ENCODE measurements at places on chromosomes 4 and X.

DNA sequence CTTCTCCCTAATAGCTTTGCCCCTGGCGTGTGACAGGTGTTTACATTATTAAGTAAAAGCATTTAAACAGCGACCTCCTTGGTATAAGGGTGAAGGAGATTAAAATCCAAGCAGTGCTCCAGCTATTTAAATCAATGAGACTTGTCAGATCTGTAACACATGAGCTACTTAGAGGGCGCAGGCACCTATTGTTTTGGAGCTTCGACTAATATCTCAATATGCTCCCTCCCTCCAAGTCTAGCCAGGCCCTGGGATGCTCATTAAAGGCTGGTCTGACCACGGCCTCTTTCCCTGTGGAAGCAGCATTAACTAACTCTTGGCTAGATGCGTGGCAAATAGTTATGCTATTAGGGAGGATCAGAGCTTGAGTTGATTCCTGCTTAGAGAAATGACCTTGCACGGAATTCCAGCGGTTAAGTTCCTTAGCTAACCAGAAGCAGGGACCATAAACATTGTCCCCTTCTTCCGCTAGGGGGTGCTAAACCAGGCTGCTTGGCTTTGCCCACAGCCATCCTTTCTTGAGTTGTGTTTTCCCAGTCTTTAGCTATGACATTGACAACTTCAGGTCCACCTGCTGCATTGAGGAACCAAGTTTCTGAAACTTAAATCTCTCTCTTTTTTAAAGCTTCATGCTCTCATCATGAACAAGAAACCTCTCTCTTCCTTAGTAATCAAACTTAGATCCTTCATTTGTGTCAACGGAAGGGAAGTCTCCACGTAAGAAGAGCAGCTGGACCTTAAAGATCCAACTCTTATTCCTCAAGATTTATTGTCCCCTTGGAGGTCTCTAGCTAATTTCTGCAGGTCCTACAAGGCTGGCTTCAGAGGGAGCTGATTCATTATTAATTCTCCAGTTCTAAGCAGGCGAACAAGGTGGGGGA is 80.7 kb upstream of the IGFBP7 start:
- peak; percentile 20 for DNase-seq

DNA sequence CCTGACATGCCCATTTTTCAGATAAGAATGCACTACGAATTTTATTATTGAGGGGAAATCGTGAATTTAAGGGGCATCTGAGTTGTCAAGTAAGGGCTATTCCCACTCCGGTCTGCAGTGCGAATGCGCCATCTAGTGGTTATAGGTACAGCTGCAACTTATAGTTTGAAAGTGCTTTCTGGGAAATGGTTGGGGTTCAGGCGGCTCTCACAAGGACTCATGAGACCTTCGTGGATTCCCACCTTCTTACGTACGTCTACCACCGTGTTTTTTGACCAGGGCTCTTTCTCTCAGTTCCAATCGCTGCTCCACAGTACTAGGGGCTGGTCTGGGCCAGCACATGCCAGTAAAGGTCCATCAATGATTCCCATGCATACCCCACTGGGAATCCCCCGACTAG is 12.3 kb downstream of the MSL3 start:
- DNase-seq, result no peak

DNA sequence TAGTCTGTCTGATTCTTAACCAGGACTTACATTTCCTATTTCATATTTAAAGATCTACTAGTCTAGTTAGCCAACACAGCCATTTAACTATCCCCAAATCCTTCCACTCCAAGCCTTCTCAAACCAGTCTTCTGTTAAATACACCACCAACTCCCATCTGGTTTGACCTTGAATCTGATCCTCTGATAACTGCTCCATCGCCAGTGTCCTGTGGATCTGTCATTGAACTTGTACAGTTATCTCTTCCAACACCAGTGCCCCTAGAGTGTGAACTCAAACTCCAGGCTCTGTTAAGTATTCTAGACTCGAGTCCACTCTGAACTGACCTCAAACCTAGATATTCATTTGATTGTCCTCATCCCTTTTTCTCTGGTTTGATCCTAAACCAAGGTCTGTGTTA is 14.4 kb downstream of the WDR13 start:
- DNase-seq, result no peak

- no peak for DNase-seq
Observed at GRCh38 chr4:48804584-48805301, 24.7 kb upstream of the FRYL start.

DNA sequence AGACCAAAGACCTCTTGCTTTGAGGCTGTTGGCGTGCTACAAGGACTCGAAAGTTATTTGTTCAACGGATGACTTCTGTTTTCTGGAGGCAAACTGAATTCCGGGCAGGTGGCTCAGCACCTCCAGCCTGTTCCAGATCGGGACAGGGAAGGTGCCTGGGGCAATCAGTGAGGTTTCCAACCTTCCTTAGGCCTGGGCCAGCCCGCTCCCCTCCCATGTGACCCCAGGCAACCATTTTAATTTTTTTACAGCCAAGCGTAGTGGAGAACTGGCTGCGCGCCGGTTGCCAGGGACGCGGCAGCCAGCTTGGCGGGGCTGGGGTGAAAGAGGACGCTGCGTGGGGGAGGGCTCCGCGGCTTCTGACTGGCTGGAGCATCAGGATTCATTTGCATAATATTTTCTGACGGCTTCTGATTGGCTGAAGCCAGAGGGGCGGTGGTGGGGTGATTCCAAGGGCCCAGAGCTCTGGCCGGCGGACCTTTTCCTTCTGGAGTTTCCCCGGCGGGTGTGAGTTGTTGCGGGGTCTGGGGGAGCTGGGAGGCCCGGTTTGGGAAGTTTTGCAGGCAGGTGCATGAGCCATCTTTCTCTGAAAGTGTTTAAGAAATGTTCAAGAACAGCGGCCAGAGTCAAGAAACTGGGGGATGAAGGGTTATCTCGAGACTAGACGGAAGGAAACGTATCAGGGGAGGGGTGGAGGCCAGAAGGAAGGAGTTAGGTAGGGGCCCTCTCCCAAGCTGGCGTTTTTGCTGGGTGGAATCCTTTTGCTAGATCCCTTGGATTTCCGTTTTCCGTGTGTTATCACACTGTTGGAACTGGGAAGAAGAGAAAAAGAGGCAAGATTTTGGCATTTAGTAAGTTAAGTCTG is at the start of gene MID1IP1:
MID1IP1 (plus strand) TSS at position 479 of the 865 bp plus-strand sequence. CDS start 3,488 bp downstream, outside the sequence.
- peak; percentile 53 for DNase-seq

DNA sequence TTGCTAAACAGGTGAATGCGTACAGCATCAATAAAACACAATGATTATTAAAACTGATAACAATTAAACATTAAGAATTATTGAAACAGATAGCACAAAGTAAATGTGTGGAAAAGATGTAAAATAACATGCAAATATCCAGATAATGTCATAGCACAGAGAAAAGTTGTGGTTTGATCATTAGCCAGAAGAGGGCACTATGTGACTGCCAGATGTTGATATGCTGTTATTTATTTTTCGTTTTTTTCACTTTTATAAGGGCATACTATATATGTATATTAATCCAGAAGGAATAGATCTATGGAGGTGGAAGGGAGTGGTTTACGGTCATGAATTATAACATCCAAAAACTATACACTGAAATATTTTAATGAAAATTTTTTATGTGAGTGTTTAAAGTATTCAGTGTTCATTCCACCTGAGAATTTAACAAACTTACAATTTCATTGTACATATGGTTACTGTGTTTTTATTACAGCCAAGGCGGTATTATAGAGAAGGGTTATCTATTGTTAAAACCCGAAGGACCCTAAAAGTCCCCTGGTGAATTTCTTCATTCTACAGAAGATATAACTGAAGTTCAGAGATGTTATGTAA is 211.9 kb upstream of the UGT8 start:
- peak; percentile 4 for DNase-seq

DNA sequence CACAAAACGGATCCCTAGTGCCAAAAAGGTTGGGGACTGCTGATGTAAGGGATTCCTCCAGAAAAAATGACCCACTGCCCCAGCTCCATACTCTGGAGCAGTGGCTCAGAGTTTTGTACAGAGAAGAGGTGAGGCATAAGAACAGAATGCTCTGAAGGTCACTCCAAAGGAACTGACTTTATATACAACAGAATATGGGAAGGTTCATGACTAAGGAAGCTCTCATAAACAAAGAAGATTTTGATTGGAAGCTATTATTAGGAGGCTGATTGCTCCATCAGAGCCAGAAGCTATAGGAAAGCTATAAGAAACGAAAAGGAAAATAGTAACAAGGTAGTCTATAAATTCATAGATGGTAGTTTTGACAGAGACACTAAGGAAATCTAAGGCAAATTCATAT is 203.1 kb downstream of the SLC7A11 start:
- no peak for DNase-seq

DNA sequence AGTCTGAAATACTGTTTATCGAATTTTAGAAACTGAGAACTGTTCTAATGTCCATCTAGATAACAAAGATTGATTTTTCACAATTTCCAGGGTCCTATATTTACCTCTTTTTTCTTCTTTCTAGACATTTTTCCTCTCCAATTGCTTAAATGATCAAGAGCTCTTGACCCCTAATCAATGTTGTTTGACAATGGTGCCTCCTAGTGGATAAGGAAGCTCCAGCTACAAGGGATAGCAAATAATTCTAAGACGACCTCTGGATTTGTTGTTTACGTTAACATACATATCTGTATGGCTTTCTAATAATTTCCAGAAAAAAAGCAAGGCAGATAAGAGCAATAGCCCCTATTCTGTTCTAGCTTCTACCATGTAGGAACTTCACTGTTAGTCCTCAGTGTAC is 35.8 kb downstream of the GPR82 start:
- peak; percentile 2 for DNase-seq

GRCh38 chr4:17502756-17503155 is 9.1 kb downstream of the QDPR start:
- DNase-seq, result no peak

- DNase-seq, result no peak
Observed at GRCh38 chrX:53660004-53660403, 26.5 kb downstream of the HUWE1 start.

GRCh38 chr4:11537846-11538245 is 109.2 kb upstream of the HS3ST1 start:
- DNase-seq, result no peak

- no peak for DNase-seq
Observed at GRCh38 chrX:18210470-18210869, 10.2 kb downstream of the BEND2 start.

GRCh38 chrX:109629310-109629709 is 4.3 kb upstream of the KCNE5 start:
- no peak for DNase-seq

DNA sequence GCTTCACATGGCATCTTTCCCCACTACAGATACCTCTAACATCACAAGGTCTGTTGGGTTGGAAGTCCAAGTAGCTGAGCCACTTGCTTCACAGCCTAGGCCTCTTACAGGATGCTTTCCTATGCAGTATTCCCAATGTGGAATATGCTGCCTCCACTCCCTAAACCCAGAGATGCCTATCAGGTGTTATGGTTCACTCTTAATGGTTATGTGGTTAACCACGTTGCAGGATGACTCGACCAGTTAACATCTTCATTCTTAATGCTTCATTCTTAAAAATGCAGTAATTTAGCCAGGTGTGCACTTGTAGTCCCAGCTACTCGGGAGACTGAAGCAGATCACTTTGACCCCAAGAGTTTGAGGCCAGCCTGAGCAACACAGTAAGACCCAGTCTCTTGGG is 24.2 kb downstream of the HAUS3 start:
- DNase-seq, result no peak

DNA sequence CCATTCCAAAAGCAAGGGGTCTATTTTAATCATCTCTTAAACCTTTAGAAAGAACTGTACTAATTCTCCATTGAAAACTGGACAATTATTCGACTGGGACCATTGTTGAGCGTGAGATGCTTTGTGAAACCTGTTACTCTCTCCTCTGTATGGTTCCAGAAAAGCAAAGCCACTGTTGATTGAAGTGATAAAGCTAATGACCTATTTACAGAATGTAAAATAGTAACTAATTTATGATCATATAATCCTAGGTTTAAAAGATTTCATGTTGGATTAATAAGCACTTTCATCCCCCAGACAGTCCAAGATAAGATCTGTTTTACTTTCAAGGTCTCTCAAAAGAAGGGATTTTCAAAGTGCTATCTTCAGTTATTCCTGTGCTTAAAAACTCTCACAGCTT is 614.5 kb downstream of the TMA16 start:
- no peak for DNase-seq

GRCh38 chrX:33336783-33337182 is 125.4 kb upstream of the DMD start:
- no peak for DNase-seq

GRCh38 chrX:125757794-125758564 is 408.1 kb downstream of the DCAF12L2 start:
- no peak for DNase-seq

GRCh38 chr4:24065974-24066373 is 176.1 kb upstream of the PPARGC1A start:
- no peak for DNase-seq

GRCh38 chrX:10146346-10146745 is 10.4 kb upstream of the CLCN4 start:
- DNase-seq, result no peak

GRCh38 chrX:42691196-42691595 is 86.8 kb downstream of the PPP1R2C start:
- DNase-seq, result no peak

DNA sequence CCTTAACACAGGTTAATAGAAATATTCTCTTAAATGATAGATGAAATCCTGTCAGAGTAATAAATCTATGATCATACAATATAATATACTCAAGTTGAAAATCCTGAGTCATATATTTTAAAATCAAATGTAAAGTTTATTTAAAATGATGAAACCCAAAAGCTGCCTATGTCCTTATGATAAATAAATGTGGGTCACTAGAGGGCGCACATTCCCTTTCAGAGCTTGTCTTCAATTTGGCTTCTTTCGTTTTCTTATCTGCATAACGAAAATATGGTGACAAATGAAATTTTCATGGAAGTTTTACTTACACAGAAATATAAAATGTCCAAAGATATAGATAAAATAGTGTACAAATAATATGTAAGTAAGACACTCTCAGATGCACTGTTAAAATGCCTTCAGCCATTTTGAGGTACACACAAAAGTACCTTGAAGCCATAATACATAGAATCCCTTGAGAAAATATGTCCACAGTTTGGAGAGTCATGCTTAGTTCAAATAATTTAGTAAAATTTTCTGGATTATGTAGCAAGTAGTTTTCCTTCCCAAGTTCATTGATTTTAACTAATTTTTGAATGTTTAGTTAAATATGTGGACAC is 680.4 kb downstream of the DMD start:
- no peak for DNase-seq

- DNase-seq, result no peak
Observed at GRCh38 chr4:84171871-84172270, 327.2 kb downstream of the NKX6-1 start.

- DNase-seq, result no peak
Observed at GRCh38 chrX:150293311-150294013, 69.7 kb upstream of the MAMLD1 start.

DNA sequence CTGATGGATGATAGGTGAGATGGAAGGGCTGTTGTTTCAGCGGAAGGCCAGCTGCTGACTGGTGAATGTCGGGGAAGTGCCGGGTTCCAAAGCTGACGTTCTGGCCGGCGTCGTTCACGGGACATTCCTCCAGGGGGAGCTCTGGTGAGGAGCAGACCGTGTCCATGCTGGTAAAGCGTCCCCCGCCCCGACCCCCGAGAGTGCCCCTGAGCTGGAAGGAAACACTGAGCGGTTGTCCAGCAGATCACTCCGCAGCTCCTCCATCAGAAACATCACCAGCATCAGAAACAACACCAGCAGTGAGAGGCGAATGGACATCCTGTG is 18.6 kb upstream of the ADRA2C start:
- no peak for DNase-seq

GRCh38 chrX:40011322-40012038 is 86.3 kb downstream of the BCOR start:
- no peak for DNase-seq

GRCh38 chr4:170248576-170248975 is 158.8 kb upstream of the AADAT start:
- no peak for DNase-seq

GRCh38 chrX:16946361-16946964 is at the start of gene REPS2:
Gene REPS2 (plus strand): TSS chrX:16946658. CDS start chrX:16946862, 204 bp downstream.
- DNase-seq, result peak; percentile 71
